ENCODE measurements at places on chromosomes 13 and 19.

- DNase-seq = no peak
Observed at GRCh38 chr13:46197299-46198048, 14.3 kb upstream of the LRRC63 start.

DNA sequence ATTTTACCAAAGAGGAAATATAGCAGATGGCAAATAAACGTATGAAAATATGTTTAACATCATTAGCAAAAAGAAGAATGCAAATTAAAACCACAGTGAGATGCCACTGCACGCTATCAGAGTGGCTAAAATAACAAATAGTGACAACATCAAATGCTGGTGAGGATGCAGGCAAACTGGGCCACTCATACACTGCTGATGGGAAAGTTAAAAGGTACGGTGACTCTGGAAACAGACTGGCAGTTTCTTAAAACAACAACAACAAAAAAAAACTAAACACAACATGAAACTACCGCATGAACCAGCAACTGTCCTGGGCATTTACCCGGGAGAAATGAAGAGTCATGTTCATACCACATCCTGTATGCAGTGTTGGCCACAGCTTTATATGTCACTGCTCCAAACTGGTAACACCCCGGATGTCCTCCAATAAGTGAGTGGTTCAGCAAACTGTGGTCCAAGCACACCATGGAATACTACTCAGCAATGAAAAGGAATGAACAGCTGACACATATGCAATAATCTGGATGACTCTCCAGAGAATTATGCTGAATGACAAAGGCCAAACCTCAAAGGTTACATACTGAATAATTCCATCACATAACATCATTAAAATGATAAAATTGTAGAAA lies 22.3 kb downstream of the EPS15L1 start:
- no peak for DNase-seq

GRCh38 chr13:113427562-113428468 lies 25.5 kb downstream of the ADPRHL1 start:
- DNase-seq = no peak

DNA sequence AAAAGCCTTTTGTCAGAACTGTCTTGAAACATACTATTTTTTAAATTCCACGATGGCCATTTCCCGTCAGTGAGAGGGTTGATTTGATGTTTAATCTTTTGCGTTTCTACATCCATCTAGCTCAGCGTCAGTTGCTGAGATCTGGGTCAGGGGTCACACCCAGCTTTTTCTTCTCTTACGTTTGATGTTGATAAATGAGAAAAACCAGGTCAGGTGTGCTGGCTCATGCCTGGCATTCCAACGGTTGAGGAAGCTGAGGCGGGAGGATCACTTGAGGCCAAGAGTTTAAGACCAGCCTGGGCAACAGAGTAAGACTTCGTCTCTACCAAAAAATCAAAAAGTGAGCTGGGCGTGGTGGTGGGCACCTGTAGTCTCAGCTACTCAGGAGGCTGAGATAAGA lies 168.9 kb downstream of the PTPRS start:
- no peak for DNase-seq

- DNase-seq = no peak
Observed at GRCh38 chr13:43132911-43133310, 109.5 kb downstream of the DNAJC15 start.

- DNase-seq = no peak
Observed at GRCh38 chr19:5074407-5074806, 105.5 kb downstream of the KDM4B start.

GRCh38 chr19:42455621-42456081 lies 12.9 kb upstream of the CXCL17 start:
- DNase-seq = no peak

DNA sequence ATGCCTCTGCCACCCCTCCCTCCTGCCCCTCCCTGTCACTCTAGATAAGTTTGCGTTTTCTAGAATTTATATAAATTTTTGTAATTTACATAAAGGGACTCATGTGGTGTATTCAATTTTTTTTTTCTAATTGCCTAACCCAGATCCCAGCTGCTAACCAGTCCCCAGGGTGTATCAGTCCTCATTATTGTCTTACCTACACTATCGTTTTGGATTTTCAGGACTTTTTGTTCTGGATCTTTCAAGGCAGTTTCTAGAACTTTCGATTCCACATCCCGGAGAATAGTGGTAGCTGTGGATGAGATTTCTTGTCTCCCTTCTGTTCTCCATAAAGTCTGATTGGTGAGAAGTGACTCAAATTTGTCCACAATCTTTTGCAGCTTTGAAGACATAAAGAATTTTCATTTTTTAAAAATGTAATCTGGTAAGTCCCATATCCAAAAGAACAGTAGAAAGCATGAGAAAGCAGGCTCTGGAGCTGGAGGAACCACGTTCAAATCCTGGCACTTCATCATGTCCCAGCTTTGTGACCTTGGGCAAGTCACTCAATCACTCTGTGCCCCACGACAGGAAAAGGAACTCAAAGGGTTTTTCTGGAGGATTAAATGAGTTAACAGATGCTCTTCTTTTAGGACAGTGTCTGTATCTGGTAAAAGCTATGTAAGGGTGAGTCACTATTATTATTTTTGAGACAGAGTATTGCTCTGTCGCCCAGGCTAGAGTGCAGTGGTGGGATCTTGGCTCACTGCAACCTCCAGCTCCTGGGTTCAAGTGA lies 19.7 kb downstream of the ADGRE3 start:
- DNase-seq = no peak

DNA sequence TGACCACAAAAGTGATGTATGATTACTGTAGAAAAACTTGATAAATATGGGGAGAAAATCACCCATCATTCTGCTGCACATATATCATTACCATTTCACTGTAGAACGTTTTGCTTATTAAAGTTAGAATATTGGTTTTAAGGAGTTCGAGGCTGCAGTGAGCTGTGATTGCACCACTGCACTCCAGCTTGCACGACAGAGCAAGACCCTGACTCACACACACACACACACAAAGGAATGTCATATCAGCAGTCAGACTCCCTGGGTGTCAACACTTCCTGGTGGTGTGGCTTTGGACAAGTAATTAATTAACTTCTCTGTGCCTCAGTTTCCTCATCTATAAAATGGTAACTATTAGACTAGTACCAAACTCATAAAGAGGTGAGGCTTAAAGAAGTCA lies 11.3 kb upstream of the PNMA8A start:
- no peak for DNase-seq

GRCh38 chr13:41011382-41011956 lies 7.6 kb downstream of the ELF1 start:
- no peak for DNase-seq

- DNase-seq = no peak
Observed at GRCh38 chr13:76466043-76466442, 420.2 kb downstream of the KCTD12 start.

DNA sequence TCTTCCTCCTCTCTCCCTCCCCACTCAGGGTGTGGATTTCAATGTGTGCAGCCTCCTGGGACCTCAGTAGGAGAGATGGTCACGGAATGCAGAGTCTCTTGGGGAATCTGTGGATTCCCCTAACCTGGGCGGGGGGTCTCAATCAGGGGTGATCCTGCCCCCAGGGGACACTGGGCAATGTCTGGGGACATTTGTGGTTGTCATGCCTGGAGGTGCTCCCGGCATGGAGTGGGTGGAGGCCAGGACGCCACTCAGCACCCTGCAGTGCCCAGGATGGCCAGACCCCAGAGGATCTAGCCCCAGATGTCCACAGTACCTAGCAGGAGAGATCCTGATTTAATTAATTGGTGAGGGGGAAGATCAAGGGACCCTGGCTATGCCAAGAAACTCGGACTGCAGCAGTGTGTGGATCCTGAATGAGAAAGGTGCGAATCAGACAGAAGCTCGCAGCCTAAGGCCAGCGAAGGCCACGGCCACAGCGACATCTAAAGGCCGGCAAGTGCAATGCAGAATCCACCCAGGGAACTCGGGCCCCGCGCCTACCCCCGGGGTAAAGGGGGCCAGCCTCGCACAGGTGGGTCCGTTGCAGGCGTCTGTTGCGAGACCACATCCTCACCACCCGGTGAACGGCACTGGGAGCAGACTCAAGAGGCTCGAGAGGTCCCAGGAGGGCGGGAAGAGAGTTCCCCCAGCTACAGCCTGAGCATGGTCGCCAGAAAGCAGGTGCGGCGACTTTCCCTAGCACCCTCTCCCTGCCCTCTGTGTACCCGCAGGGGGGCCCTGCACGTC lies 88.8 kb downstream of the GNG7 start:
- DNase-seq = peak; percentile 33

- DNase-seq = no peak
Observed at GRCh38 chr13:94993616-94994015, 281.3 kb upstream of the SOX21 start.

GRCh38 chr19:17246681-17247425 lies 1.1 kb upstream of the NR2F6 start:
- DNase-seq = no peak

DNA sequence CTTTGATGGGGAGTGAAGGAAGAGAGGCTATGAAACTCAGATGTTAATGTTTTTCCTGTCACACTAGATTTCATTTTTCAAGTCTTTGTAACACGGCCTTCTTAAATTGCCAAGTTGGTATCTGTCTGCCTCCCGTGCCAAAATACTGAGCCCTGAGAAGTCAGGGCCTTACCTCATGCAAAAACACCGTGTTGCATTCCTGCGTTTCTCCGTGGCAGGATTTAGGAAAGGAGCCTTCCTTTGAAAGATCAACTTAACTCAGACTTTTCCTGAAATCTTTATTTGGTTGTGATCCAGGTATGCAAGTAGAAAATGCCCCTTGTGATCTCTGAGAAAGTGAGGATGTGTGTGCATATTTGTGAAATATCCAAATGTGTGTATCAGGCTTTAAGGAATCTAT lies 1291.0 kb upstream of the SLC10A2 start:
- no peak for DNase-seq

DNA sequence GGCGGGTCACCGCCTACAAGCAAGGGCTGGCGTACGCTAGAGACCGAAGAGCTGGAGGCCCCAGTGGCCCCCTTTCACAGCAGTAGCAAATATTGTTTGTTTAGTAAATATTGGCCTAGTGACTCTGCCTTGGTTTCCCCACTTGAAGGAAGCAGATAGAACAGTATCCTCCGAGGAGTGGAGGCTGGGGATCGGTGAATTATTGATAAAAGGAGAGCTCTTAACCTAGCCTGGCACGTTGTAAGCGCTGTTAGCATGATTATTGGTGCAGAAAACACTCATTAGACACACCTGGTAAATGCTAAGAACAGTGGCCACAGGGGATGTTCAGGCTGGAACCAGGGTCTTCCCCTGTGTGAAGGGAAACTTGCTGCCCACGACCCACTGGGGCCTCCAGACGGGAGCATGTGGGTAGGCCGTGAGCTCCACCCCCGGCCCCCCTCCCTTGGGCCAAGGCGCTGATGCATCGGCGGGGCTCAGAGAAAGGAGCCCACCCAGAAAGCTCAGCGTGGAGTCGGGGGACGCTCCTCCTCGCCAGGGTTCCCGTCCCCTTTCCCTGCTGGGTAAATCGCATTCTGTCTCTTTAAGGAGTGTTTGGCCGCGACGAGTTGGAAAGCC lies 2.3 kb downstream of the IER2 start:
- no peak for DNase-seq

GRCh38 chr19:10431943-10432735 lies 11.8 kb downstream of the PDE4A start:
- peak; percentile 80 for DNase-seq

- no peak for DNase-seq
Observed at GRCh38 chr13:97431171-97431764, 2.7 kb upstream of the RAP2A start.

DNA sequence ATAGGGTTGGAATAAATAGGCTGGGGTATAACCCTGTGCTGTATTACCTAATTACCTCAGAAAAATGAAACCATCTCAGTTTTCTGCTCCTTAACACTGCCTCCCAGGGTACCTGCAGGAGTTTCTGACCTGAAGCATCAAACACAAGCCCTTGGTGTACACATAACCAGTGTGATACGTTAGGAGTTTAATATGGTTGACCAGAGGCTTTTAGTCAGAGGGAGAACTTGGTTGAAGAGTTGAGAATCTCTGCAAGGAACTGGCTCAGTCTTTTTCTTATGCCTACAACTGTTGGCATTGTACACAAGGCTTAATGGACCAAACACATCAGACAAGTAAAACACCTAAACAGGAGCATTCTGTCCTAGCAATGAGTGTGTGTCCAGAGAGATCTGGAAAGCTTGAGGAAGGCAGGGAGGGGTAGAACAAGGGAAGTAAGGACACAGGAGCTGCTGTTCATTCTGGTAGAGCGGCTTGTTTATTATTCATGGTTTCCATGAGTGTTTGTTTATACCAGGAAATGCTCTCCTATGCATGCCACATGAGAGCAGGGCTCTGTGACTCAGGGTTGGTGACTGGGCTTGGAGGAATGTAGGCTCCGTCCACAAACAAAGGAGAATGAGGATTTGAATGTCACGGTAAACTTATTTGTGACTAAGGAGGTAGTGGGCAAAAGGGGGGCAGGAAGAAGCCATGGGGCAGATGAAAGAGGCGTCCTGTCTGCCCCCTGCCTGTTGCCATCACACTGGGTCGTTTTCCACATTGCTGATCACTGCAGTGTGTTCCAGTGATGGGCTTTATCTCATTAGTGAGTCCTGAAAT lies 11.9 kb upstream of the SPATA13 start:
- DNase-seq = no peak

DNA sequence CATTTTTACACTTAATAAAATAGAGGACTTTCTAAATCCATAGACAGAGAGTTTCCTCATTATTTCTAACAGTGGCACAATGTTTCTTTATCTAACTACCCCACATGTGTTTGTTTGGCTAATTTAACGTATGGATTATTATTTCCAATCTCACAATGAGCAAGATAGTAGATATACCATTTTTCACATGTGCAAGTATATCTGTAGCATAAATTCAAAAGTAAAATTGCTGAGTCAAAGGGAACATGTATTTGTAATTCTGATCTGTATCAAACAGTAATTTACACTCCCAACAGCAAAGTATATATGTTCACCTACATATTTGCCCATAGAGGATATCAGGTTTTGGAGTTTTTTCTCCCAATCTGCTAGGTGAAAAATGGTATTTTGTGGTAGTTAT lies 18.3 kb downstream of the MAST1 start:
- no peak for DNase-seq

DNA sequence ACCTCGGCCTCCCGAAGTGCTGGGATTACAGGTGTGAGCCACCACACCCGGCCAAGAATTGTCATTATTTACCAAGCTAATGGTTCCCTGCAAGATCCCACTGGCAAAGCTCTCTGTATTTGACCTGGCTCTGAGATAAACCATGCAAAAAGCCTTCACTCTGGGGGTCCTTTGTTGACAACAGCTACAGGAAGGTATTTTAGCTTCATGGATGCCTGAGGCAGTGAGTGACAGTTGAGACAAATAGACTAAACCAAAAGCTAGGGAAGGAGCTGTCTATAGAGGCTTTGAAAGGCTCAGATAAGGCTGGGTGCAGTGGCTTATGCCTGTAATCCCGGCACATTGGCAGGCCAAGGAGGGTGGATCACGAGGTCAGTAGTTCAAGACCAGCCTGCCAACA lies 45.5 kb downstream of the NOTCH3 start:
- DNase-seq = no peak

Data from T-helper 2 cell (primary cell).